Activated B cell treated with CpG ODN at 0.5 μM for 24 hours (primary cell): ENCODE measurements at places on chromosomes 3 and 15.

GRCh38 chr15:75195122-75195765 is 6.4 kb upstream of the C15orf39 start:
- DNase-seq = no peak

DNA sequence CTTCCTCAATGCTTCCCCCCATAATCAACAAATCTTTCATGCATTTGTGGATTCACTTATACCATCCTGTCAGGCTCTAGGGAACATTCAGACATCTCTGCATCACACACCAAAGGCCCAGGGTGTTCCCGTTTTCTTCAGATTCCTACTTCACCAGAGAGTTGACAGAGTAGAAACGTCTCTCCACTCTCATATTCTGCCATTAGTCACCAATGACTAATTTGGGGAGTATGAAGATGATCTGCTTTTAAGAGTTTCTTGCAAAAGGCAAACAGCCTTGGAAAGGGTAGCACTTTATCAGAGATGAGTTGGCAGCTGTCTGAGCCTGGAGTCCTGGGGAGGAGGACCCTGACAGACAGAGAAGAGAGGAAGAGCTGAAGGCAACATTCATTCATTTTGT is 55.8 kb upstream of the DGKG start:
- DNase-seq = no peak

- DNase-seq = no peak
These were observed 18.3 kb downstream of the GREM1 start for GRCh38 chr15:32735989-32736700.

GRCh38 chr3:128569756-128570155 is 76.8 kb upstream of the GATA2 start:
- DNase-seq = no peak

- DNase-seq = no peak
These were observed 100.8 kb downstream of the CCNL1 start for GRCh38 chr3:157059181-157059580.

DNA sequence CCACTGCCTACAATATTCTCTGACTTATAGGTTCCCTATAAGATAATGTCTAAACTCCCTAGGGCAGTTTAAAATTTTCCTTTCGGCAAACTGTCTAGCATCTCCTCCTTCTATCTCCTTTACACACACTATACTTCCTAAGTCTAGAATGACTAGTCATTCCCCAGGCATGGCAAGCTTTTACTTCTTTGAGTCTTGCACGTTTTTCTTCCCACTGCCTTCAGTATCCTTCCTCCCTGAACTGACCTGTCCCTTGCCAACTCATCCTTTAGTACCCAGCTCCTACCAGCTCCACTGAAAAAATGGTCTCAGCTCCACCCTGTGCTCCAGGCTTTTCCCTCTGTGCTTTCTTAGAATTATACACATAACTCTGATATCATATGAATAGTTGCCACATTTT is 93.8 kb upstream of the KBTBD8 start:
- DNase-seq = no peak

- no peak for DNase-seq
These were observed 20.6 kb downstream of the SNTN start for GRCh38 chr3:63673111-63673510.
